Stimulated activated CD8-positive, alpha-beta memory T cell treated with anti-CD3 and anti-CD28 coated beads, Interleukin-15, amount 100 ng/mL, for 1 hour (primary cell): ENCODE measurements at places on chromosomes 3 and 15.

- no peak for DNase-seq
These were observed 29.9 kb downstream of the ACKR4 start for GRCh38 chr3:132626955-132627354.

DNA sequence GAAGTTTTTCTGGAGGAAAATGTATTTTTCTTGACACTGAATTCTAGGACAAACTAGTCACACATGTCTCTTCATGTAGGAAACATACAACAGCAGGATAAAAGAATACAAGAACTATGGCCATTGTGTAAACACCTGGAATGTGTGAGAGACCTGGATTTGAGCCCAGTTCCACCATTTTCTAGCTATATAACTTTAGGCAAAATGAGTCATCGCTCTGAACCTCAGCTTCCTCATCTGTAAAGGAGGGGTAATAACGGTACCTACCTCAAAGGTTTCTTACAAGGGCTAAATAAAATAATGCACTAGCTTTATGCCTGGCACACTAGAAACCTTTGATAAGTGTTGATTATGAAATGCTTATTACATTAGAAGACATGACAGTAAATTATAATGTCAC is 57.8 kb downstream of the RIOX2 start:
- no peak for DNase-seq

DNA sequence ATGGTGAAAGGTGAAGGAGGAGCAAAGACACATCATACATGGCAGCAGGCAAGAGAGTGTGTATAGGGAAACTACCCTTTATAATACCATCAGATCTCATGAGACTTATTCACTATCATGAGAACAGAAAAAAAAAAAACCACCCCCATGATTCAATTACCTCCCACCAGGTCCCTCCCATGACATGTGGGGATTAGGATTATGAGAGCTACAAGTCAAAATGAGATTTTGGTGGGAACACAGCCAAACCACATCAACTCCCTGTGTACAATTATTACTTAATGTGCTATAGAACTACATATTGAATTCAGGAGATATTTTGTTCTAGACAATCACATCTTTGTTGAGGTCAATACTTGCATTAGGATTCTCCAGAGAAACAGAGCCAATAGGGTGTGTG is 313.4 kb downstream of the CNTN6 start:
- no peak for DNase-seq

- no peak for DNase-seq
These were observed 2.2 kb upstream of the BCL6 start for GRCh38 chr3:187747506-187747905.

- no peak for DNase-seq
These were observed 30.5 kb upstream of the SRGAP3 start for GRCh38 chr3:9279966-9280365.

DNA sequence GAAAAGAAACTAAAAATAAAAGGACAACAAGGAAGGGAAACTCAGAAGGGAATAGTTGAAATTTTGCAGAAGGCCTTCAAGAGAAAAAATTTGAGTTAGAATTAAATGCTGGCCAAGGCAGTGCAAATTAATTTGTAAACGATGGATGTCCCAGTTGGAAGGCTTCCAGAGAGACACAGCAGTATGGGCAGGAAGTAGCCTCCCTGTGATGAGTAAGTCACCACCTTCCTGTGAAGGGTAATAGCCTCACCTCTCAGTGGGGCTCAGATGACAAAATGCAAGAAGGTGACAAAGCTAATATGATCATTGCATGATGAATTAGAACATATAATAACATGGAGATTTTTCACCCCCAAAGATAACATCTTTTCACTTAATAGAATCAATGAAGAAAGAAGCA is 27.3 kb upstream of the TMCO5A start:
- DNase-seq, result no peak

DNA sequence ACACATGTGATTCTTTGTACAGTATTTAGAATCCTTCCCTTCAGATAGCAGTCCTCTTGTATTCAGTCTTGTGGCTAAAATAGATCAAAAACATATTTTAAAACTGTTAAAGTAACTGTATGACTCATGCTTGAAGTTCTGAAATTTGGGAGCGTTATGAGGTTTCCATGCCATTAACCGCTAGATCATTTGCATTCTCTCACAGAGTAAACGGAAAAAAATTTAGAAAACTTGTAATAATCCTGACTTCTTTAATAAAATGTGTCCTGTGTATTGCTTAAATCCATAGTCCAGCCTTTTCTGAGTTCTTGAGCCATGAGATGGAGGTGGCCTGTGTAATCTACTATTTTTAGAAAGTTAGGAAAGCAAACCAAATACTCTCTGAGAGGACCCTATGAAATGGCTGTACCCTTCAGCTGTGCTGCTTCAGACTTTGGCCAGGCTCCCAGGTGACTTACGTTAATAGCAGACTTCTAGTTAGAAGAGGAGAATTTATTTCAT is 33.8 kb downstream of the MBNL1 start:
- no peak for DNase-seq

GRCh38 chr3:9746330-9746729 is 3.4 kb upstream of the OGG1 start:
- no peak for DNase-seq

DNA sequence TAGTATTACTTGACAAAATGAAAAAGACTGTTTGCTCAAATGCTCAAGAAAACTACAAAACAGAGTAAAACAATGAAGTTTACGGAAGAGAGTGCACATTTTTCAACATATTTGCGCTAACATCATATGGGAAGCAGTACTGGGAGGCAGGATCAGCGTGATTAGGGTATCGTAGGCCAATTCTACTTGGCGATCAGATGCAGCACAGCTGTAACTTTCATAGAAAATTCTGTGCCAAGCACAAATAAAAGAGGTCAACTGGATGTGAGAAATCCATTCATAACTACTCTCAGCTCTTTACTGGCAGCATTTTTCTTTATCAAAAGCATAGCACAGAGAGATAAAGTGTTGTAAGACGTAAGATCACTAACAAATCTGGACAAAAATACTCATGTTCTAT is 1196.3 kb upstream of the GBE1 start:
- no peak for DNase-seq

DNA sequence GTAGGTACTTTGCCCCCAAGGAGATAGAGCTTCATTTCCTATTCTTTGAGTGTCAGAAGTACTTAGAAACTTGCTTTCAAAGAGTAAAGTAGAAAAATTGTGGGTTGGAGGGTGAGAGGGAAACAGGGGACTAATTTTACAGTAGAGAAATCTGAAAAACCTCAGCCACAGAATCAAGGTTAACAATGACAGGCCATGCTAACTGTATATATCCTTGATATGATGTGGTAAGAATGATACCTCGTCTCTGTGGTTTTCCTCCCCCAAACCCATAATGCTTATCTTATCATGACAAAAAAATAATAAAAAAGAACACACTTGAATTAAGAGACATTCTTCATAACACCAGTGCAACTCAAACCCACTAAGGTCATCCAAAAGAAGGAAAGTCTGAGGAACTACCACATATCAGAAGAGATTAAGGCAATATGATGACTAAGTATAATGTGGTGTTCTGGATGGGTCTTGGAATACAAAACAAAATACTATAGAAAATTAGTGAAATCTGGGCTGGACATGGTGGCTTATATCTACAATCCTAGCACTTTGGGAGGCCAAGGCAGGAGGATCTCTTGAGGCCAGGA is 360.4 kb downstream of the ULK4 start:
- DNase-seq, result no peak

GRCh38 chr3:30659270-30660130 is 53.1 kb downstream of the TGFBR2 start:
- no peak for DNase-seq

DNA sequence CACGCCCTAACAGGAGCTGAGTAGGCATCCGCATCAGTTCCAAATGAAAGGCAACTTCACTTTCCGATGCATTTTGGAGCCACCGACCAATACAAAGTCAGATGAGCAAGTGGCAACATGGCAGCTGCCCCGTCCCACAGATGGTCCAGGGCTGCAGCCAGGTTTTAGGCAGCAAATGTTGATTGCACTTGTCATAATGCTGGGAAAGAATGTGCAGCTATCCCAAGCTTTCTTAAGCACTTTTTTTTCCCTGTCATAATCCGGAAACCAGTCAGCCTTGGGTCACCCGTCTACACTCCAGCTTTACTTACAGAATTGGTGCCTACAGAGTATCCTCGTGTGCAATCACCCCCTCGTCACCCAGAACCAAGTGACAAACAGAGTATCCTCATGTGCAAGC is 147.7 kb downstream of the CHSY1 start:
- no peak for DNase-seq

DNA sequence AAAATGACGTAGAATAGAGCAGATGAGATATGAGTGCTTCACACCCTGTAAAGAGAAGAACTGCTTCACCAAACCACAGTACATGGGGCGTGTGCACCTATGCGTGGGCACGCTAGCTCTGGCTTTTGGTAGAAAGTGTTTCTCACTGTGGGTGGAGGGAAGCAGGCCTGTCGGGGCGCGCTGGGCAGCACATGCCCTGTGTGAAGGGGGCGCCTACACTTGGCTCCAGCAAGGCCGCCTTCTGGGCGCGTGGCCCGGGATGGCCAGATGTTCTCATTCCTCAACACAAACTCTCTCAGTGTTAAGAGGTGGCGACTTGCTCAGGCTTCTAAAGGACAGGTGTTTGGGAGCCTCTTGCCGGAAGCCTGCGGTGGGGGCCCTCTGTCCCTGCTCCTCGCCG is 90.0 kb downstream of the FBLN2 start:
- DNase-seq, result no peak

DNA sequence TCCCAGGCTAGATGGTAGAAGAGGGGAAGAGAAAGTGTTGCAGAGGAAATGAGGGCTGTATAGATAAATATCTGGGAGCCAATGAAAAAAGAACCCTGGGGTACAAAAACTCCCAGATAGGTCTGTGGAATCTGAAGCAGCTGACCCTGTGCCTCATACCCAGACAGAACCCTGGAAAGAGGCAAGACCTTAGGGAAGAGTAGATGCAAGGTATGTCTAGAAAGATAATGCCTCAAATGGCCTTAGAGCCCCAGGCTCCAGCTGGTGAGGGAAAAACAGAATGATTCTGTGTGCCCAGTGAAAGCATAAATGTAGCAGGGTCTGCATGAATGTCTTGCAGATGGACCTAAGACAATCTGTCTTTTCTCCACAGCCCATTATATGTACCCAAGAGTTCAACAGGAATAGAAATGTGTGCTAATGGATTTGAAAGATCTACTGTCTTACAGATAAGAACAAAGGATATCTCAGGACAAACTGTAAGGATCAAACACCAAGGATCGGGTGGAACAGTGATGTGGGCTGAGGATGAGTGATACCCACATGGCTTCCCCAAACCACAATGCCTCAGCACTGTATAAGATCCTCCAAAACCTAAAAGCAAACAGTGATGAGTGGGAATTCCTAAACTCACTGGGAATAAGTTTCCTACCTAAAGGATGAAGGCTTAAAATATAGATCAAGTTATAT is 58.8 kb downstream of the NCEH1 start:
- DNase-seq, result no peak

DNA sequence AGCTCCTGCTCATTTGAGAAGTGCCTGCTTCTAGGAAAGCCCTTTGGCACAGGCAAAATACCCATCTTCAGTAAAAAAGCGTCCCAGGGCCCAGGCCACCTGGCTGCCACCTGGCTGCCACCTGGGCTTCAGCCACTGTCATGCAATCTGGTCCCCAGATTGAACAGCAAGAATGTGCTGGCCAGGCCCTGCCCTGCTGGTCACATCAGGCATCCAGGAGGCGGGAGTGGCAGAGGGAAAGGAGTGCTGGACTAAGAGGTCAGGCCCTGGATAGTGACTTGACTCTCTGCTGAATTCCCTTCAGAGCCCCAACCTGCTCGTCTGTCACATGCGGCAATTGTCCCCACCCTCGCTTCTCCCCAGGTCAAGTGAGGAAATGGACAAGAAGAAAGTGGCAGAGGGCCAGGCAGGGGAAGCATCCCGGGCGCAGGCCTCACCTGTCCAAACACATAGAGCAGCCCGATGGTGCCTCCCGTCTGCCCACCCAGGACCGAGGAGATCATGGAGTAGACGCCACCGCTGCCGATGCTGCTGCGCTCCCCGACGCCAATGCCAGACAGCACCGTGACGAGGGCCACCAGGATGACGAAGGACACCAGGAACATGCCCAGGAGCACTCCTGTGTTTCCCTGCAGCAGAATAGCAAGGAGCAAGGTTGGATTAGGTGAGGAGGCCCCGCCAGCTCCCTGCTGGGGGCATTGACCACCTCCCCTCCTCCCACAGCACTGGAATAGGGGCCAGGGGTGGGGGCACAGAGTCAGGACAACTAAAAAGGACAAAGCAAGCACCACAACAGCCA is 25.5 kb downstream of the SLC12A8 start:
- no peak for DNase-seq
